NCI-H1930 (cell line): ENCODE measurements at places on chromosomes 12 and 14.

DNA sequence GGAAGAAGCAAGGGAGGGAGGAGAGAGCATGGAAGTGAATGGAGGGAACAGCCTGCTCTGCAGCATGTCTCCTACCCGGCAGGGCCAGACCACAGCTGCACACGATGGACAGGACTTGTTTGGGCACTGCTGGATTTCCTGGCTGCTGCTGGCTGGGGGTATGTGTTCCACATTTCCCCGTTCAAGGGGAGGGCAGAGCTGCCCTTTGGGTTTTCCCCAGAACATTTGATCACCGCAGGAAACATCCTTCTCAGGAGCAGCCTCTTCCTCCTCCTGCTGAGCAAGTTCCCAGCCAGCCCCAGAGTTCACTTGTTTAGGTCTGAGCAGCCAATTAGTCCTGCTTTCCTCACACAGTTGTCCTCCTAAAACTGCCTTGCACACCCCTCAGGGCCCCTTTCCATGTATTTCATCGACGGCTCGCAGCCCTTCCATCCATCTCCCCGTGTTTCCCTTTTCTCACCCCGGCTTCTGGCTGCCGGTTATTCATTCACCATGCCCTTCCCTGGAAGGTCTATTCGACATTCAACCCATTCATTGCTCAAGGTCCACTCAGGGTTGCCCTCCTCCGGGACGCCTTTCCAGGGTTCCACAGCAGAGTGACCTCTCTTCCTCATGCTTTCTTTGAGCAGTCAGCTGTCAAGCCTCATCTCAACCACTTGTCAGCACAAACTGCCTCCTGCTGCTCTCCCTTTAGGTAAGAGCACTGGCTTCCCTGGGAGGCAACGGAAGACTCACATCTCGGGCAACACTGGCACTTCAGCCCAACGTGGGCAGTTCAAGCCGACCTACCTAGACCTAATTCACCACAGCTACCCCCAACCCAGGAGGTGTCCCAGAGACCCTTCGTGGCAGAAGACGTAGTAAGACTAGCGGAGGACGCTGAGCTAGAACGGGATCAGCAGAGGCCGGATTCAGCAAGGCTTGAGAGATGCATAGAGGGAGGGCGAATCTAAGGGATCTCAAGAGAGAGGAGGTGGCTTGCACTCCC is 20.1 kb upstream of the ANO2 start:
- no peak for DNase-seq

- DNase-seq = no peak
These were observed 107.2 kb upstream of the FGD4 start for GRCh38 chr12:32292151-32292550.

DNA sequence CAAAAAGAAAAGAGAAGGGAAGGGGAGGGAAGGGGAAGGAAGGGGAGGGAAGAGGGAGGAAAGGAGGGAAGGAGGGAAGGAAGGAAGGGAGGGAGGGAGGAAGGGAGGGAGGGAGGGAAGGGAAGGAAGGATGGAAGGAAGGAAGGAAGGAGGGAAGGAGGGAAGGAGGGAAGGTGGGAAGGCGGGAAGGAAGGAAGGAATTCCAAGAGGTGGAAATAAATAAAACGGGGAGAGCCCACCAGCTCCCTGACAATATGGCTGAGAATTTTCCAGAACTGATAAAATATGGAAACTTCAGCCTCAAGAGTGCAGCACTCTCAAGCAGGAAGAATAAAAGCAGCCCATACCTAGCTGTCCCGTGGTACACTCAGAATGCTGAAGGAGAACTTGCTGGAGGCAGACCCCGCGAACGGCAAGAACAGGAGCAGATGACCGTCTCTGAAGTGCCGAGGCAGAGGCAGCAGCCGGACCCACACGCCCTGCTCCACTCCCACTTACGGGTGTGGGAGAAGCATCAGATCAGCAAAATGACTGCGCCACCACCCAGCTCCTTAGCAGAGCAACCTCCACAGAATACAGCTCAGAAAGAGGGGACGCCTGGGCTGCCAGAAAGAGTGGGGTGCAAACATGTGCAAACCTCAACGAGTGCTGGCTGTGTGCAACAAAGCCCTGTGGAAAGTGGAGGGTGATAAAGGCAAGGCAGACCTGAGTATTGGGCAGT is 34.1 kb upstream of the INF2 start:
- DNase-seq = no peak

DNA sequence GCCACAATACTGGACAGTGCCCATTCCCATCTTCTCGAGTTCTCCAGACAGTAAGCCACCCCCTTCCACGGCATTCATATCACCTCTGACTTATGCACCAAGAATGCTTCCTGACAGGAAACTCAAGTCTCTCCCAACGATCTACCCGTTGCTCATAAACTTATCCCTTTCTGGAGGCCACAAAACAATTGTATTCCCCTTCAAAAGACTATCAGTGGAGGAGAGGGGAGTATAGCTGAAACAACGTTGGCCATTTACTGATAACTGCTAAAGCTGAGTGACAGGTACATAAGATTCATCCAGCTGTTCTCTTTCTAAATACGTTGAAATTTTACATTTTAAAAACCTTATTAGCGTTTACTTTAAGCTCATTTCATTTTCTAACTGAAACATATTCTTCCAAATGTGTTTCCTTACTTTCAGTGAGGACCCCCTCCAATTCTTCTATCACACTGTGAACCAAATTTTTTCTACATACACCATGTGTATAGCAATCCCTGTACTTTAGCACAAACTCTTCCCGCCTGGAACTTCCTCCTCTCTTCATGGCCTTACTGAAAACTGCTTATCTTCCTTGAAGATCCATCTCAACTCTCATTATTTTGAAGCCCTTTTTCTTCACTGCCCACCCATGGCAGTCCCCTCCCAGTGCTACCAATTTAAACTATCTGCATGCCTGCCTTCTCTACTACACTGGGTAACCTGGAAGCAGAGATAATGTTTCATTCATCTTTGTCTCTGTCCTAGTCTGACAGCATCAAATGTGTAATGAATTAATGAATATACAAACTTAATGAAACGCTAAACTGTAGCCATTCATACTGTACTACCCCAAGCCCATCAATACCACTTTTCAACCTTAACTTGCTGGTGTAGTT is 28.8 kb downstream of the ATXN2 start:
- no peak for DNase-seq

DNA sequence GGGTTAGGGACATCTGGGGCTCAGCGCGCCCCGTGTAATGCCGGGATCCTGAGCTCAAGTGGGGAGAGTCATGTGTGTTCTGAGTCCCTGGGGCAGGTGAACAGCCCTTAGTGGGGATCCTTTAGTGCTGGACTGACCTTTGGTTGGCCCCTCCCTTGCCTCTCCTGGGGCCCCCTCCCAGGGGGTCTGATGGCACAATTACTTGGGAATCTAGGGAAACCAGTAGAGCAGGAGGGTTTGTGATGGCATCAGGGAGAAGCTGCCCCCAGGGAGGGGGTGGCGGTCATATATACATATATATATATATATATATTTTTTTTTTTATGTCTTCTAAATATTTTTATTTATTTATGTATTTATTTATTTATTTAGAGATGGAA is at the start of gene MORN3:
MORN3 (minus strand) TSS at position 134 of the 380 bp plus-strand sequence. CDS start 171 bp downstream, outside the sequence.
- DNase-seq = no peak

- DNase-seq = peak; percentile 57
These were observed at the start of gene KIF5A for GRCh38 chr12:57549909-57550640. TSS of gene KIF5A (plus strand) at chr12:57550044. CDS start at chr12:57550272, 228 bp downstream.

DNA sequence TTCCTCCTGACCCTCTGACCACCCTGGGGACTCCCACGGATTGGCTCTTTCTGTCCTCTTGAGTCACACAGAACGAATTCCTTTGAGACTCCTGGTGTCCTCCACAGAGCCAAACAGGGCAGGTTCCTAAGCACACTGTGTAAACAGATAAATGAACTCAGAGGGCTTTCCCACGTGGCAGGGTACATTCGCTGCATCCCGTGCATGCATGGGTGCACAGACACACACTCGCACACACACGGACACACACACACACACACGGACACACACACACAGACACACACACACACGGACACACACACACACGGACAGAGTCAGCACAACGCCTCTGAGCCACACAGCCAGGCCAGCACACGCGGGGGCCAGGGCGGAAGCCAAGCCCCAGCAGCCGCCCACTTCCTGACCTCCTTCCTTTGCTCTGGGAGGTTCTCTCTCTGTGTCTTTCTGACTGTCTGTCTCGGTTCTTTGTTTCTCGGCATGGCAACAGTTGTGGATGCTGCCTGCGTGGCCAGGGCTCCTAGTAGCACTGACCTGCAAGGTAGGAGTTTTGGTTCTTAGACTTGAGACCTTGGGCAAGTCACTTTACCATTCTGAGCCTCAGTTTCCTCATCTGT is 706 bp downstream of the CRACR2A start:
- no peak for DNase-seq

DNA sequence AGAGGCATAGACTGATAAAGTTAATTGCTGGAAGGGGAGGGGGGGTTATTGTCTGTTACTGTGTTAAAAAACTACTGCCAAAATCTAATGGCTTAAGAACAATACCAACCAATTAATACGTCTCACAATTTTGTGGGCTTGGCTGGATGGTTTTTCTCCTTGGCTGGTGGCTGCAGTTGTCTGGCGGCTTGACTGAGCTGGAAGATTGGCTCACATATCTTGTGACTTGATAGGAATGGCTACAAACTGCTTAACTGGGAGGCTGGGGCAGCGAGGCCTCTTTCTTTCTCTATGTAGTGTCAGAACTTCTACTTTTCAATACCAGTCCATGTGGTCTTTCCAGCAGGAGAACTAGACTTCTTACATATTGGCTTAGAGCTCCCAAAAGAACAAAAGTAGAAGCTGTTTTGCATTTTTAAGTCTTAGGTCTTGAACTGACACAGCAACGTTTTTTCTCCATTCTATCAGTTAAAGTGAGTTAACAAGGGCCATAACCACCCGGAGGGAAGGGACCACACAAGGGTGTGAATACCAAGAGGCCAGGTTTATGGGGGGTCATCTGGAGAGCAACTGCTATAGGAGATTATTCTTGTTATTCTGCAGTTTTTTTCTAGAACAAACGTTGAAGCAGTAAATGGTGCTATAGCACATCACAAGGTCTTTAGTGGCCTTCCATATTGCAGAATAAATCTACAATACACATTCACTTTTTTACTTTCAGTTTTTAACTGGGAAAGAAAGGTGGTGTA is 46.9 kb downstream of the ZDHHC17 start:
- DNase-seq = no peak

GRCh38 chr14:94387051-94388026 is 1.1 kb downstream of the SERPINA1 start:
- DNase-seq = no peak

- no peak for DNase-seq
These were observed 80.6 kb downstream of the MAP1LC3B2 start for GRCh38 chr12:116639765-116640164.

DNA sequence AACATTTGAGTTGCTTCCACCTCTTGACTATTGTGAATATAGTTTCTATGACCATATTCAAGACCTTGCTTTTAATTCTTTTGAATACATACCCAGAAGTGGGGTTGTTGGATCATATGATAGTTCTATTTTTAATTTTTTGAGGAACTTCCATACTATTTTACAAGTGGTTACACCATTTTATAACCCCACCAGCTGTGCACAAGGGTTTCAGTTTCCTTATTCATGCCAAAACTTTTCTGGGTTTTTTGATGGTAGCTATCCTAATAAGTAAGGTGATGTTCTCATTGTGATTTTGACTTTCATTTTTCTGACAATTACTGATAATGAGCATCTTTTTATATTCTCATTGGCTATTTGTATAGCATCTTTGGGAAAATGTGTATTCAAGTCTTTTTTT is 109.4 kb upstream of the GARIN2 start:
- DNase-seq = no peak

DNA sequence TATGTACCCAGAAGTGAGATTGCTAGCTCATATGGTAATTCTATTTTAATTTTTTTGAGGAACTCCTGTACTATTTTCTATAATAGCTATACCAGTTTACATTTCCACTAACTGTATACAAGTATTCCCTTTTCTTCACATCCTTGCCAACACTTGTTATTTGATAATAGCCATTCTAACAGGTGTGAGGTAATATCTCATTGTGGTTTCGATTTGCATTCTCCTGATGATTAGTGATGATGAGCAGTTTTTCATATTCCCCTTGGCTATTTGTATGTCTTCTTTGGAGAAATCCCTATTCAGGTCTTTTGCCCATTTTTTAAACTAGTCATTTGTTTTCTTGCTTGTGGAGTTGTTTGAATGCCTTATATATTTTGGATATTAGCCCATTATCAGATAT is 121.3 kb downstream of the BBS10 start:
- no peak for DNase-seq

DNA sequence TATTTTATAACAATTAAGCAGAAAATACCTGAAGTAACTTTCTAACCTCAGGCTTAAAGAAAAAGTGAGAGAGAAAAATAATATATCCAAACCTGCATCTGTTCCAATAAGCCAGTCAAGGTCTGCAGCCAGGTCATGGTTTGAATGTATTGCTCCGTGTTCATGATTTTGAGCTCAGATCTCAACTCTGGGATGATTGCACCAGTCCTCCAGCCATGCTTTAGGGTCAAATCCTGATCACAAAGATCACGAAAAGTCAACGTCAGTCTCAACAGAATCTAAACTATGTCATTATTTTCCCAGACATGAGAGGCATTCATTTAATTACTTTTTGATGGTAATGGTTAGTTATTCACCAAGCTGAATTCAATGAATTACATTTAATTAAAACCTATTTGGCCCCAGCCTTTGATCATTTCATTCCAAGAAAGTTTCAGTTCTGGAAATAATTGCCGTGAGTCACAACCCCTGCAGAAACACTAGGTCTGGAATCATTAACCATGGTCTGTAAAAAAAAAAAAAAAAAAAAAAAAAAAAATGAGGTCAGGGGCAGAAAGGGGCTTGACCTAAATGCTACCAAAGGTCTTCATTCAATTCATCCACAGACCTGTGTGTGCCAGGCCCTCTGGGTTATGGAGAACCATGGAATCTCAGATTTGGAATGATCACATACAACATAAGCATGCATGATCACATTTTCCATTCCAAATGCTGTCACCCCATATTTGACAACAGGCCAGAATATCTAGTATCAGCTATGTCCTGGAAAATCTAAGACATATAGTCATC is 55.6 kb downstream of the NT5DC3 start:
- no peak for DNase-seq

GRCh38 chr12:90321369-90321768 is 612.7 kb upstream of the ATP2B1 start:
- DNase-seq = no peak

DNA sequence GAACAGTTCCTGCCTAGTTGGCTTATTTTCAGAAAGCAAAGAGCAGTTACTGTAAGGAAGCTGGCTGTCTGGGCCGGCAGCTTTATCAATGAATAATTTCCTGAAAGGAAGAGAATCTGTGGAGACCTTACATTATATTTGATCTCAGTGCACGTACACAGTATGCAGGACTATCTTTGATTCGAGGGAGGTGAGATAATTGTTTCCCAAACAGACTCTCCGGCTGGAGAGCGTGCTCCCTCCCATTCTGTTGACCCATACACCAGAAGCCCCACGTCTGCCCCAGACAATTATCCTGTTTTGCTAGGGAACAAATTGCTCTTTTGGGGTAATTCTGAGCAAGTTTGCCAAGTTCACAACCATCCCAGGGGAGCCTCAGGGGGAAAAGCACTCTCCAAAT is 1115.0 kb downstream of the VRK1 start:
- no peak for DNase-seq

DNA sequence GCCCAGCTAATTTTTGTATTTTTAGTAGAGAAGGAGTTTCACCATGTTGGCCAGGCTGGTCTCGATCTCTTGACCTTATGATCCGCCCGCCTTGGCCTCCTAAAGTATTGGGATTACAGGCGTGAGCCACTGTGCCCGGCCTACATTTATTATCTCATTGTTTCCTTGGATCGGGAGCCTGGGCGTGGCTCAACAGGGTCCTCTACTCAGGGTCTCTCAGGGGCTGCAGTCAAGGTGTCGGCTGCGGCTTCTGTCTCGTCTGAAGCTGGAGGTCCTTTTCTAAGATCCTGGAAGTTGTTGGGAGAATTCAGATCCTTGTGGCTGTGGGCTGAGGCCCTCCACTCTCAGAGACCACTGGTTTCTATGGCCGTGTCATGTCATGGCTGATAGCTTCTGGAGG is 65.5 kb upstream of the SCN8A start:
- no peak for DNase-seq
